Brain pericyte (primary cell): ENCODE measurements at places on chromosomes 6 and 20.

GRCh38 chr6:6932968-6933367 lies 174.8 kb upstream of the RREB1 start:
- DNase-seq: no peak

DNA sequence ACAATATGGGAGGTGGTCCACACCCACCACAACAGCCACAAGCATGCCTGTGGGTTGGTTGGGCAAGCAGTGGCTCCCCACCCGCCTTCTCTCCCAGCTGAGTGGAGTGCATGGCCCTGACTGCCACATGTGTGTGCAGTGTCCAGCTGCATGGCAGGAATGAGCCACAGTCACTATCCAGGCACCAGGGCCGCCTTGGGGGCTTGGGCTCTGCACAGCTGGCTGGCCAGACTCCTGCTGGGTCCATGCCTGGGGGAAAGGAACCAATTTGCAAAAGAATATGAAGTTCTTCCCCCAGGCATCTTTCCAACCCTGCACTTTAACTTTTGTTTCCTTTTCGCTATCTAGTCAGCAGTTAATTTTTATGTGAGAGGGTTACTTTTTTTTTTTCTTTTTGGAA lies 11.6 kb upstream of the ASCC3 start:
- no peak for DNase-seq

DNA sequence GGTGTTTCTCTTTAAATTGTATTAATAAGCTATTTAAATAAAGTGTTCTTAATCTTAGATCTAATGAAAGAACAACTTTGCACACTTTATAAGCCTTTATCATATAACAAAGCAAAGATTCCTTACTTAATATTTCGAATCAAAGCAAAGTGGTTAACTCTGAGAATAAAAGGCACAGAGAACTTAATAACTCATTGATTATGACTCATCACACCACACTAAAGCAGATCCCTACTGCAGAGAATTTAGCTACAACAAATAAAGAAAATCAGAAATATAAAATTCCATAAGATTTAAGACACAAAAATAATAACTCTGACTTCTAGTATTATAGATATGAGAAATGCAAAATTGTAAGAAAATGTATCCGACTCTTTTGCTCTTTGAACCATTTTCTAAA lies 135.6 kb upstream of the RUNX2 start:
- no peak for DNase-seq

- no peak for DNase-seq
Measured at GRCh38 chr6:7899101-7899888, 11.3 kb downstream of the TXNDC5 start.

DNA sequence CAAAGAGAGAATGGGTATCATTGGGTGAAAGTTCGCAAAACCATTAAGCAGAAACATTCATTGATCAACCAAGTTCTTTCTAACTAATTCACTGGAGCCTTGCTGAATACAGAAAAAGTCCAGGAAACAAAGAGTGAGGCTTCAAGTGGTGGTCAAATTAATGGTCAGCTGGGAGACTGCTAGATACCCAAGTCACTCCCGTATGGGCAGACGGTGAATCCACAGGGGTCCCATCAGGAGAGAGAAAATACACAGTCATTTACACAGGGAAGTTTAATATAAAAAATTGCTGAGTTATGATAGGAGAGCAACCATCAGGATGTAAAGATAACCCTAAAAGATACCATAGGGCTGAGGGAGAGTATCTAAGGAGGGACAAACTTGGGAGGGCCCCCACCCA lies 198.7 kb upstream of the DTNBP1 start:
- no peak for DNase-seq

GRCh38 chr20:25532015-25532751 lies 53.1 kb downstream of the NINL start:
- no peak for DNase-seq

- no peak for DNase-seq
Measured at GRCh38 chr6:136034422-136034821, 182.9 kb downstream of the PDE7B start.

DNA sequence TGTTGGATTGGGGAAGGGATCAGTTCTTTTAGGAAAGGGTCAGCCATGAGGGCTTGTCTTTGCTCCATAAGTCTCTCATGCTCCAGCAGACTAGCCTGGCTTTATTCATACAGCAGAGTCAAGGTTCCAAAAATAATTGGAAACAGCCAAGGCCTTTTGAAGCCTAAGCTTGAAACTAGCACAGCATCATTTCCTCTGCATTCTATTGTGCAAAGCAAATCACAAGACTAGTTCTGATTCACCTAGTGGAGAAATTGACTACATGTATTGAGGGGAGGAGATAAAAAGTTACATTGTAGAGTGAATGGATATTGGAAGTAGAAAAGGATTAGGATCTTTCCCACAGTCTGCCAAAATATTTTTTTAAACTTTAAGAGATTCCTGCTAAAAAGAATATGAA lies 159.3 kb upstream of the PLCB4 start:
- DNase-seq: no peak

DNA sequence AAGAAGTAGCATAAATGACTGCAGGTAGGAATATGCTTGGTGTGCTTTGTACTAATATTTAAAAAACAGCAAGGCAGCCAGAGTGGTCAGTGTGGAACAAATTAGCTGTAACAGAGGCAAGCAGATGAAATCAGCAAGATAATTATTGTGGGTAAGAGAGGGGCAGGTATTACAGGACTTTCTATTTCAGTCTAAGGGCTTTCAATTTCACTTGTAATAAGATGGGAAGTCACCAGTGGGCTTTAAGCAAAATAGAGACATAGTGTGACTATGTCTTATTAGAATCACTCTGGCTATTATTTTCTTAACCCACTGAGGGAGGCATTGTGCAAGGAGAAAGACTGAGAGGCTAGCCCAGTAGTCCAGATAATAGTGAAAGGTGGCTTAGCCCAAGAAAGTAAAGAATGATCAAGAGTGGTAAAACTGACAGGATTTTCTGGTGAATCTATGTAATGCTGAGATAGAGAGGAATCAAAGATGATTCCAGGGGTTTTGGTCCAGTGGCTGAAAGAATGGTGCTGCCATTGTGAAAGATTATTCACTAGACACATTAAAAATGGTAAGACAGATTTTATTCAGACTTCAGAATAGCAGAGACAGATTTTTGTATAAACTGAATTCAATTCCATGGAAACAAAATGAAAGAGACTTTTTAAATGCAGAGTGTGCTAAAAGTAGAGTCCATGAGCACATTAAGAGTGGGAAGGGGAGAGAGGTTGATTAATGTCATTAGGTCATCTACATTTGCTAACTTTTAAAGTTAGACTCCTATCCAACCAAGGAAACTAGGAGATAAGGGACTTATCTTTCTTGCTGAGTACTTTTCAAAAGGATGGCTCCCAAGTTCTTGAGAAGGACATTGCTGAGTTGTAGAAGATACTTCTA lies 1136.0 kb downstream of the HACE1 start:
- no peak for DNase-seq

GRCh38 chr20:4226330-4227084 lies 211.1 kb upstream of the RNF24 start:
- no peak for DNase-seq

DNA sequence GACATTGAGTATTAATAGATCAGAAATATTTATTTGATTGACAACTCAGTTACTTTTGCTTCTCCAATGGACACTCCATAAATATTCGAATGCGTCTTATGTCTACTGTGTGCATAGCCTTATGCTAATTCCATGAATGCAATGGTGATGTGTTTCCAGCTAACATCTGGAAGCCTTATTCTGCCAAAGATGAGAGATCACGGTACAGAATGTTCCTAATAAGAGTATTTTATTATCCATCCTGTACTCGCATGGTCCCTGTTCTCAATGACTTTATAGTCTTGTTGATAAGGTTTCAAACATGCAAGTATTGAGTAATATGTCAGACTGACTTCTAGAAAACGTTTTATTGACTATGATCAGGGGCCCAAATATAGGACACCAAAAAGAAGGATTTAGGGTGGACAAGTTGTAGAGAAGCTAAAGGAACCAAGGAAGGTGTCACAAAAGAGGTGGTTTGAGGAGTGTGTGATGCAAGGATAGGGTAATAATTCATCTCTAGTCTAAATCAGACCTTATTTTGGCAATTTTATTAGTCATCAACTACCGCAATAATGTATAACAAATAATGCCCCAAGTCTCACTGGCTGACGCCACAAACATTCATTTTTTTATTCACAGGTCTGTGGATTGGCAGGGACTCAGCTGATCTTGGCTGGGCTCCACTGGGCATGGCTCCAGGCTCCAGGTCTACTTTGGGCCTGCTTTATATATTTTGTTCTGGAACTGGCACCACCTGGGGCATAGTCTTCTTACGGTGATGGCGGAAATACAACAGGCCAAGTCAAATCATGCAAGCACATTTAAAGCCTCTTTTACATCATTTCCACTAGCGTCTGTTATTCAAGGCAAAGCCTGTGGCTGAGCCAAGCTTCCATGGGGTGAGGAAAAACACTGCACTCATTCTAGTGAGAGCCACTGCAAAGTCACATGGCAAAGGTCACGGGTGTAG lies 24.5 kb upstream of the CD83 start:
- DNase-seq: no peak

DNA sequence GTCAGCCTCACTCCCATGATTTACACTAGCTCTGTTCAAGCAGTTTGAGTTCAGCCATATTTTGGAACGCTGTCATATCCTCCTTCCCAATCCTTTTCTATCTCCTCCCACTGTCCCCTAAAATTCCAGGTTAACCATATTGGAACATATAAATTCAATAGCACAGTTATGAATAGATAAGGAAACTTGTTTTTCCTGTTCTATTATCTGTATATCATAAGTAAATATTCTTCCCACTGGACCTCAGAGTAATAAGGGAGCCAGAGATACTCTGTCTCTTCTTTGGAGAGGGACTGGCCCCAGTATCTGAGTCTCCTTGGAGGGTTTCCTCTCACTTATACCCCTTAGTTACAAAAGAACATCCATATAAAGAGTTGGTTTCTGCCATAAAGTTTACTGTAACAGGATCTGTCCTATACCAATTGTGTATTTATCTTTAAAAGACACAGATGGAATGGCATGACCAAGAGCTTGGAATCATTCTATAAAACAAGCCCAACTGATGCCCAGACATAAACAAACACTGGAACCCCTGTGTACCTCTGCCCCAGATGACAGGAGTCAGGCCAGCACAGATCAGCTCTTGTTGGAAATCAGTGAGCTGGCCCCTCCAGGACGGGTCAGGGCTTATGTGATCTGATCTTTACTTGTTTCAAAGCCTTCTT lies 67.1 kb downstream of the EPB41L2 start:
- DNase-seq: no peak

DNA sequence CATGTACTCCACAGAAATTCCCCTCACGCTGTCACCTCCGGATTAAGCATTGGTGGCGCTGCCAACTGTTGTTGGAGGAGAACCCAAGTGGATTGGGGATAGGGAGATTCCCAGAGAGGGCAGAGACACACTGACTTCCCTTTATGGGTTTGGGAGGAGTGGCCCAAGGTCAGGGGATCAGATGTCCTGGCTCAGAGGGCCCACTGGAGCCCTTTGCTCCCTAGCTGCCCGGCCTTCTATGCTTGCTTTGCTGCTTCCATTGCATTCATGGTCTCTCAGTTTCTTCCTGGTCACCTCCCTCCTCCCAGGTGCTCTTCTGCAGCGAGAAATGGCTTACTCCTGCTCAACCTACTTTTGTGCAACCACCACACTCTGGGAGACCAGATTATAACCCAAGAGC lies 14.3 kb downstream of the CUL9 start:
- DNase-seq: no peak

DNA sequence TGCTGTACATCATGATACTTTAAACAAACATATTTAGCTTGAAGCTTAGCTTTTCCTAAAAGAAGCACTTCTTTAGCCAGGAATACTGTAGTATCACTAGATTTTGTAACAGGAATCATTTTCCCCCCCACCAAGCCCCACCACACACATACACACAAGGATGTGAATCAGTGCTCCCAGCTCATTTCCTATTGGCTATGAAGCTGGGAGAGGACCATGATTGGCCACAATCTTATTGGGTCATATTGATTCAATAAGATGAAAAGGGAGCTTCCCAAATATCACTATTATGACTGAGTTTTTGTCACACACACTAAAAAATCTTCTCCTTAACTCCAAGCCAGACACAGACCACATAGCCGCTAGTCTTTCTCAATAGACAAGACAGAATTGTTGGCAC lies 140.5 kb upstream of the TNFAIP3 start:
- DNase-seq: no peak

GRCh38 chr6:131197716-131198115 lies 62.4 kb downstream of the AKAP7 start:
- DNase-seq: no peak

DNA sequence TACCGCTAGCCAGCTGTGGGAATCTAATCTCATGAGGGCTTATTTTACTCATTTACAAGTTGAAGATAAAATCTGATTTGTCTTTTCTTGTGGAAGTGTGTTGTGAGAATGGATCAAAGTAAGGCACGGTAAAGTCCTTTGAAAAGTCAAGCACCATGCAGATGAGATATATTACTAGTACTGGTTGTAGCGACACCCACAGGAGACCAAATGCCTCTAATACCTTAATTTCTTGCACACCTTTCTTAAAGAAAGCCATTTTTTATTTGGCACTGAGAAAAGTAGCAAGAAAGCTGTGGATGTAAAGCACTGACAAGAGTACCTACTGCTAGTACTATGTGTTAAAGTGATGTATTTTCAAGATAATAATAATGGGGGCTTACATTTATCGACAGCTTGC lies 191.0 kb upstream of the MMS22L start:
- no peak for DNase-seq

GRCh38 chr20:25389858-25390537 lies 637 bp downstream of the ABHD12 start:
- no peak for DNase-seq

DNA sequence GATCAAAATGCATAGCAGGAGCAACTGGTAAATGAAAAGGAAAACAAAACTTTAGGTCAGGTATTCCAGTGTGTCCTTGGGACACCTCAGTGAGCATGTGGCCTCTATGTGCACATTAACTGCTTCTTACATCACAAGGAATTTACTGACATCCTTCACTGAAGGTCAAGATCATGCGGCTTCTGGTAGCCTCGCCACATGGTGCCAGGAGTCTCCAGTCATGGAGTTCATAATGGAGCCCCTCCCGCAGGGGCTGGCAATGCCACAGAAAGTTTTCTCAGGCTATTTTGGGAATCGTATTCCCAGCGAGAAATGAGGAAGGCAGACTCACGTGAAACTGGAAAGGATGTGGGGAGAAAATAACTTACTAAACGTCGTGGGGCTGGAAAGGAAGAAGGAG lies 19.7 kb upstream of the SLC22A3 start:
- DNase-seq: no peak

GRCh38 chr6:7992002-7992815 lies 72.0 kb downstream of the BLOC1S5 start:
- DNase-seq: no peak
